ENCODE measurements at places on chromosomes 3 and 15.

GRCh38 chr3:13800064-13800463, 79.8 kb downstream of the WNT7A start:
- DNase-seq: no peak

- no peak for DNase-seq
These were observed 244.4 kb downstream of the ZBTB20 start for GRCh38 chr3:114902691-114903101.

GRCh38 chr3:8443829-8444791, 57.5 kb upstream of the LMCD1 start:
- DNase-seq: no peak

DNA sequence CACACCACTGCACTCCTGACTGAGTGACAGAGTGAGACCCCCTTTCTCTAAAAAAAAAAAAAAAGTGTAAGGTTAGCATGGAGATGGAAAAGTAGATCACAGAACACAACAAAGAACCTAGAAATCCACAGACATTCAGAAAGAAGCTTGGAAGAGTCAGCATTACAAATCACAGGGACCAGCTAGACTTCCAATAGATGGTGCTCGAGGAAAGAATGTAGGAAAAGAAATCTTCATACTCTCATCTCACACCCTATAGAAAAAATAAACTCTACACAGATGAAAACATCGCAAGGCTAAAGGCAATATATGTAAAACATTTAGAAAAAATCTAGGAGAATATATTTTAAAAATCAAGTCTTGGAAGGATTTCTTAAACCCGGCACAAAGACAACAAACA, 94.5 kb upstream of the ABHD17C start:
- no peak for DNase-seq

GRCh38 chr15:66723826-66724731, 22.0 kb downstream of the SMAD6 start:
- DNase-seq: no peak

GRCh38 chr3:120661106-120661905, 20.7 kb downstream of the HGD start:
- no peak for DNase-seq

DNA sequence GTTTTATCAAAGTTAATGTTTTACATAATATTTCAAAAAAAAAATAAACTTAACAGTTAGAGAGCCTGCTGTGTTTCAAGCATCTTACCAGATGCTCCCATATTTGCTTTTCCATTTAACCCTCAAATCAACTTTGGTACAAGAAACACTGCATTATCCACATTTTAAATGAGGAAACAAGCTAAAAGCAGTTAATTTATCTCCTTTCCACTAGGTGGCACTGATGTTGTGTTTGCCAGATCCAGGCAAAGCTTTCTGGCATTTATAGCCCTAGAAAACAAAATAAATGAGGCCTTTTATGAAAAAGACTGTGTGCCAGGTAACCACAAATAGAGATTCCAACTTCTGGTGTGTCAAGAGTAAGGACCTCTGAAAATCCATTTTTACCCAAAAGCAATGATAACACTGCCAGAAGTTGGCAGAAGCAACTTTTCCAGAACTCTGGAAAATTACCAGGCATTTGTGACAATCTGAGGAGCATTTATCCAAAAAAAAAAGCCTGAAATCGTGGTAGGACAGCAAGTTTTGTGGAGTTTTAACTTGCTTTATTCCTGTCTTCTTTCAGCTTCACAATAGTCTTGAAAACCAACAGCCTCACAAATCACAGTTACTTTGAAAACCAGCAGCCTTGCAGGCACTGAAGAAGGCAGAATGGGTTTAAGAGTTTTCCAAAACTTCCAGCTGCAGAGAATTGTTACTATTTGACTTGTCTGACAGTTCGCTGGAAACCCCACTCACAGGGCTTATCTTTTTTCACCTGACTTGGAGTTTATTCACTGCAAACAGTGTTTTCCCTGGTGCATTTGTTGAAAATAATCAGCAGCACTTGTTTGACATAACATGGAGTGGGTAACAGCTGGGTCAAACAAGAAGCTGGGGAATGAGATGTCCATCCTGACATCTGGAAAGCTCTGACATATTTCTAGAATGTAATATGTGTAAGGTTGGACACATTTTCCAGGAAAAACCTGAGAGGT, 9.2 kb downstream of the FAM162A start:
- DNase-seq: peak; percentile 4

- no peak for DNase-seq
These were observed 19.0 kb downstream of the TBC1D2B start for GRCh38 chr15:78058401-78058935.

DNA sequence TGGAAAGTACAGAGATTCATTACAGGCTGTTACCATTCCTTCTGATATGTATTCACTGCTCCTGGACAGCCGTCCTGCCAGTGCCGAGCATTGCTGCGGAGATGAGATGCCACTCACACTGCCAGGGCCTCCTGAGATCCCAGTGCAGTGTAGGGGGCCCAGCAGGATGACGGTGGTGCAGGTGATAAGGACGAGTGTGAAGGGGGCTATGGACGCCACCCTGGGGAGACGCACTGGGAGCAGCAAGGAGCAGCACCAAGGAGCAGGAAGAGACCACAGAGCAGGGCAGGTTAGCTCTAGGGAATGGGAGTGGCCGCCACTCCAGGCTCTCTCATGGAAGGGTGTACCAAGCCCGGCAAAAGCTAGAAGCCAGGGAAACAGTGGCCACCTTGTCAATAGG, 4.0 kb upstream of the KLF15 start:
- DNase-seq: no peak

DNA sequence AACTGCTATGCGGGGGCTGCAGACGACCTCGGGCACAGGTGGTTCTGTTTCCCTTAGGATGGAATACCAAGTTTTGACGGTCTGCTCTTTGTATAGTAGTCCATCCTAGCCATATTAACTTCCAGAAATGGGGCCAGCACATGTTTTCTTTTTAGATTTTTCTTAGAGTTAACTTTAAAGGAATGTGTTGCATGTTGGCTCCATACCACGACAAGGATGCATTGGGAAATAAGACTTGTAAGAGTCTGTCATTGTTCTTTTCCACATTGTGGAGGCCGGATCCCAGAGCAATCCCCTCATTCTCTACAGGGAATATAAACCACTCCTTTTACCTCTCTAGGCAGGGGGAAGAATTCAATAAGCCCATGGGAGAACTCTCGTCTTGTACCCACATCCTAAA, 87.1 kb upstream of the PLSCR4 start:
- no peak for DNase-seq

DNA sequence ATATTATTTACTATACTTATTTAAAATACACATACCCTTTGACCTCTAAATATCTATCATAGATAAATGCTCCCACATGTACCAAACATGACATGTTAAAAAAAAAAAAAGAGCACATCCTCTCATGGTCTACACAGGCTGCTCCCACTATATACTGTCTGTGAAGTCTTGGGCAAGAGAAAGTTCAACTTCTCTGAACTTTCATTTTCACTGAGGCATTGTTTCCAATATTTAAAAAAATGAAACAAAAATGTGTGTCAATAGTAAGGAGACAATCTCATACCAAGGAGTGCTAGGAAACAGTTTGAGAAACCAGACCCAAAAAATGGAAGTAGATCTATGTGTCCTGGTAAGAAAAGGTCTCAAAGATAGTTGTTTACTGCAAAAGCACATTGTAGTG, 29.3 kb downstream of the SLC4A7 start:
- no peak for DNase-seq

GRCh38 chr15:73517566-73517965, 74.6 kb downstream of the REC114 start:
- DNase-seq: no peak

Measured in CD4-positive, alpha-beta T cell treated with Interferon gamma for 1 hour (primary cell).